Cardiac septum (tissue), 1 donor: ENCODE measurements at places on chromosomes 1 and 21. TPM values are rescaled to one million over a fixed set of nuclear protein-coding genes. Genes with fewer than 3 reads are reported as not detected.

CR1L gene
- not detected for total RNA-seq

- DNase-seq = peak; percentile 83
Observed at GRCh38 chr1:246608616-246609376, 42.5 kb downstream of the CNST start.

- no peak for DNase-seq
Observed at GRCh38 chr21:14838400-14838799, 226.4 kb downstream of the NRIP1 start.

DNA sequence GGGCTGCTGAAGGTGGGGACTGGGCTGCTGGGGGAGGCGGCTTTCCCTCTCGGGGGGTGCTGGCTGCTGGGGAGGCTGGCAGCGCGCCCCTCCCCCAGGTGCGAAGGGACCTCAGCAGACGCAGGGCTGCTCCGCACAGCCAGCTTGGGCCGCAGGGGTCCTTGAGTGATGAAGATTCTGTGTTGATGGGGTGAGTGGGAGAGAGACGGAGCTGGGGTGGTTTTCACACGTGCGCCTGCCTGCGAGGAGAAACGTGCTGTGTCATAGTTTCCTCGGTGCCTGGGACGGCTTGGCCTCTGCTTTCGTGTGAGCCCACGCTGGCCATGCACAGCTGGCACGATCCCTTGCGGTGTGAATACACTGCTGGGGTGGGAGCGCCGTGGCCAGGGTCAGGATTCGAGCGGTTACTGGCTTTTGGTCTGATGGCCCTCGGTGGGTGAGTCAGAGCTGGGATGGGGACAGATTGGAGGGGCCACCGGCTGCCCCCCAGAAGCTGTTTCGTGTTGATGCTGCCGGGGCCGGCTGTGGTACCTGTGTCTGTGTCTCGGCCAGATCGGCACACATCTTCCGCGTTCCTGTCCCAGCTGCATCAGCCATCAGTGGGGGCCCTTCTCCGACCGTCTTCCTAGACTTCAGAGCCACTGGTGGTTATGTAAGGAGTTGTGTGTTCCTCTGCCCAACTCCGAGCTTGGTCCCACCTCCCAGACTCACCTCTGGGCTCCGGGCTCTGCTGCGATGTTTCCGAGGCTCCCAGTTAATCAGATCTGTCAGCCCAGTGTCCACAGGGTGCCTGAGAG is 24.9 kb downstream of the PRKCZ start:
- no peak for DNase-seq

DNA sequence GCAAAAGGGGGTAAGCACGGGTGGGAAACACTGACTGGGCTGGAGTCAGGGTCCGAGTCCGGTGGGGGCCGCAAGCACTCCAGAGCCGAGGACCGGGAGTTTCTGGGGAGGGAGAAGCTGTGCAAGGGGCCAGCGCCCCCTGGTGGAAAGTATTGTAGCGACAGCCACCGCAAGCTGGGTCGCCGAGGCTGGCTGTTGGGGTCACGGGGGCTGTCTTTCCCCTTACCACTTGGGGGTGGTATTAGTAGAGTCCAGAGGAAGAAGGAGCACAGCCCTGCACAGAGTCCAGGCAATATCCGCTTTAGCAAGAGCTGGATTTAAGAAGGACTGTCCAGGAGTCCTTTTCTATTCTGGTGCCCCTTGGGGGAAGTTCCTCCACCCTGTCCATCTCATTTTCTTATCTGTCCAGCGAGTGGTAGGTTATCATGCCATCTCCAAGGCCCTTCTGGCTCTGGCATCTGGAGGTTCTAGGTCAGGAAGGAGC is 17.9 kb upstream of the ETV3 start:
- peak; percentile 90 for DNase-seq

GRCh38 chr1:70768216-70768615 is 279.4 kb downstream of the PTGER3 start:
- DNase-seq = no peak

GRCh38 chr1:47903723-47904122 is 93.5 kb downstream of the TRABD2B start:
- no peak for DNase-seq

- peak; percentile 91 for DNase-seq
Observed at GRCh38 chr1:161069731-161070270, at the start of gene ARHGAP30. ARHGAP30 (minus strand) TSS chr1:161069891; CDS start chr1:161069624, 267 bp downstream.

- no peak for DNase-seq
Observed at GRCh38 chr1:213394837-213395236, 343.8 kb downstream of the RPS6KC1 start.
